Natural killer cell treated with Interleukin-12 subunit alpha and Interleukin-12 subunit beta and Interleukin-15 and Interleukin-18, amount 100 ng/mL, for 72 hours (primary cell): ENCODE measurements at places on chromosomes 3 and 15. TPM values are rescaled to one million over a fixed set of nuclear protein-coding genes. Genes with fewer than 3 reads are reported as not detected.

GRCh38 chr3:17398959-17399551 lies 343.4 kb downstream of the TBC1D5 start:
- no peaks in the 10 kb centered on the region for H3K36me3 ChIP-seq
- H3K27ac ChIP-seq = no peak overlapping the region
- no peak overlapping the region for H3K4me3 ChIP-seq
- DNase-seq = no peak
- H3K4me1 ChIP-seq = no peaks in the 10 kb centered on the region

DNA sequence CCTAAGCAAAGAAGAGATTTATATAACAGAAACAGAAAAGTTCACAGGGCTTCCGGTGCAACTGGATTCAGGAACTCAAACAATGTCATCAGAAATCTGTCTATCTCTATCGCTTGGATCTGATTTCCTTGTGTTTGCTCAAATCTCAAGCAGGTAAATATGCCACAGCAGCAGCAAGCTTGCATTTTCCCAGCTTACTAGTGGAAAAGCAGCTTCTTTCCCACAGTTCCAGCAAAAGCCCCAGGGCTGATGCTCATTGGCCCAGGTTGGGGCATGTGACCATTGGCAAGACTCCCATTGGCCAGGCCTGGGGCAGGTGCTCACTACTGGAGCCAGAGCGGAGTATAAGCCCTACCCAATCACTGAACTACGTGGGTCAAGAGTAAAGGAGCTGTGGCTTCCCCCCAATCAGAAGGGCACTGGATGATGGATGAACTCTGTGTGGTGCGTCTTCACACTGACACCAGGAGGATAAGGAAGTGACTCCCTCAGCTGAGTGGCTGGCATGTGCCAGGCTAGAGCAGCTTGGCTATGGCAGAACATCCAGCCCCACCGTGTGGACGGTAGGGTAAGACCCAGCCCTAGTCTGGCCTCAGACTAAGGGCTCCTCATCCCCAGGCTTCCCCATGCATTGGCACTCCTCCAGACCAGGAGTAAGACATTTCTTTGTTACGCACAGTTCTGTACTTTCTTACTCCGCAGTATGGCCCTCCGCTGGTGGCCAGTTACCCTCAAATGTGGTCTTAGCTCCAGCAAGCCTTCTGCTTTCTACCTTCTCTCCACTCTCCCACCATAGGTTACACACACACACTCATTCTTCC lies 13.1 kb upstream of the VIPR1 start:
- H3K27me3 ChIP-seq = peaks cover 16% of the 10 kb centered on the region
- no peak overlapping the region for H3K27ac ChIP-seq
- H3K36me3 ChIP-seq = no peaks in the 10 kb centered on the region
- no peak overlapping the region for H3K4me3 ChIP-seq

- H3K4me1 ChIP-seq = peaks cover 50% of the 10 kb centered on the region
These were observed 93.0 kb upstream of the TSPAN3 start for GRCh38 chr15:77163781-77164384.

The GOLGA8T gene
- total RNA-seq = 2.3 TPM
